ENCODE measurements at places on chromosomes 3 and 15.
A peak's percentile ranks its signal among the peaks of the same experiment; 100 is the strongest.

DNA sequence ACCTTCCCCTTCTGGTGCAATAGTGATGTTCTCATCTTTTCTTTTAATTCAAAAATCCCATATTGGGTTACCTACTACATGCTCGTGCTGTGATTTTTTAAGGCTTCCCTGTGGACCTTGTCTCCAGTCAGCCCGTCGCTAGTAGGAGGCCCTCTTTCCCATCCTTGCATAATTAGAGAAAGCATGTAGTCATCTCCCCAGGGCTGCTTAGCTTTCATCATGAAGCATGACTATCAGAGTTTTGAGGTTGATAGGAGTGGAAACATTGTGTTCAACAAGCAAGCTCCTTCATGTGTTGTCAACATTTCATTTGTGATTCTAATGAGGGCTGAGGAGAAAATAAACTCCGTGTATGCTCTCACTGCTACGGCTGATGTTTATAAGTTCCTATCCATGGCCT, 8.7 kb upstream of the LRTM1 start:
- no peak for DNase-seq

DNA sequence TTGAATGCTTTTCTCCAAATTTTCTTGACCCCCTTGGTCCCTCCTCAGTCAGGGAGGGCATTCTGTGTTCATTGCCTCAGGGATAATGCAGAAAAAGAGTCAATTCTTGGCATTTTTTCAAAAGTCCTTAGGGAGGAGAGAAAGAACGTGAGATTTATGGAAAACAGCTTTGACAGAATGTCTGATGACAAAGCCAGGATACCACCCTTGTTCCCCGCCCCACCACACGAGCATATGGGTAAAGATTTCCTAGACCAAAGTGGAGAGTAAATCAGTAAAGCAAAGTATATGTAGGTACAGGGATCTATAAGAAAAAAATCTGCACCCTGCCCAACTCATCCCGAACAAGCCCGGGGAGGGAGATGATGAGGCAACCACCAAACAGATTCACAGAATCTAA, 11.2 kb downstream of the SRGAP3 start:
- no peak for DNase-seq

GRCh38 chr15:100778831-100779288, 100.8 kb upstream of the ALDH1A3 start:
- peak; percentile 91 for DNase-seq

DNA sequence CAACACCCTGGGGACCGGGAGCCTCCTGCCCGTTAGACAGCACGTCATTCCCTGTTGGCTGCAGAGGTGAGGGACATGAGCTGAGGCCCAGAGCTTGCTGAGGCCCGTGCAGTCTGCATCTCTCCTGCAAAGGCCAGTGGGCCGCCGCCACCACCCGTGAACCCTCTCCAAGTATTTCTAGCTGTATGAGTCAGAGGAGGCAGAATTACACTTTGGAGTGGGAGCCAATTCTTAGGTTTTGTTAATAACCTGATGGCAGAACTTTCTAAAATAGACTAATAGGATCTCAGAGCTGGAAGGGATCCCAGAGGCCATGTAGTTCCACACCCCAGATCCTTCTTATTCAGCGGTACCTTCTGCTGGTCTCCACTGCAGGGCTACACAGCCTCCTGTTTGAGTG, 335.2 kb upstream of the CTDSPL start:
- peak; percentile 70 for DNase-seq

DNA sequence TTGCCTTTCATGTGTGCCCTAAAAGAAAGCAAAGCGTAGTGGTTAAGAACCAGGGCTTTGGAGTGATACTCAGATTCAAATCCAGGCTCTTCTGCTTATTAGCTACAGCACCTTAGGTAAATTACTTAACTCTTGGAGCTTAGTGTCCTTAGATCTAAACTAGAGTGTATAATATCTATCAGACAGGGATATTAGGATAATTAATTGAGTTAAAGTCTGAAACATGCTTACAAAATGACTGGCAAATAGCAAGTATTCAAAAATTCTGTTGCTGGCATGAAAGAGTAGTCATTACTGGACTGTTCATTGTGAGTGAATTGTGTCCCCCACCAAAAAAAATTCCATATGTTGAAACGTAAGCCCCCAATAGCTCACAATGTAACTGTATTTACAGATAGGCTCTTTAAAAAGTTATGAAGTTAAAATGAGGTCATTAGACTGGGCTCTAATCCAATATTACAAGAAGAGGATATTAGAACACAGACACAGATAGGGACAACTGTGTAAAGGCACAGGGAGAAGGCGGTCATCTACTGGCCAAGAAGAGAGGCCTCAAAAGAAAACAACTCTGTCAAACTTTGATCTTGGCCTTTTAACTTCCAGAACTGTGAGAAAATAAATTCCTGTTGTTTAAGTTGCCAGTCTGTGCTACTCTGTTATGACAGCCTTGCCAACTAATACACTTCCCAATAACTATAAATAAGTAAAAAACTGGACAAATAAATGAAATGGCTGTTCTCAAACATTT, 60.4 kb upstream of the LRRC3B start:
- no peak for DNase-seq

DNA sequence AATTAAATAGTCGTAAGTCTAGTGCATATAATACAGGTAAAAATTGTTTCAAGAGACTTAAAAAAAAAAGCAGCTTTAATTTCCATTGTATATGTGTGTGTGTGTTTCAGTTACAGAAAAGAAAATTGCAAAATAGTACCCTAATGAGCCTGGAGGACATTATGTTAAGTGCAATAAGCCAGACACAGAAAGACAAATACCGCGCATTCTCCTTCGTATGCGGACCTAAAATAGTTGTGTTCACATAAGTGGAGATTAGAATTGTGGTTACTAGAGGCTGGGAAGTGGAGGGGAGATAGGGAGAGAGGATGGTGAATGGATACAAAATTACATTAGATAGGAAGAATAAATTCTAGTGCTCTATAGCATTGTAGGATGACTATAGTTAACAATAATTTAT, 3.6 kb downstream of the MESD start:
- DNase-seq: no peak

DNA sequence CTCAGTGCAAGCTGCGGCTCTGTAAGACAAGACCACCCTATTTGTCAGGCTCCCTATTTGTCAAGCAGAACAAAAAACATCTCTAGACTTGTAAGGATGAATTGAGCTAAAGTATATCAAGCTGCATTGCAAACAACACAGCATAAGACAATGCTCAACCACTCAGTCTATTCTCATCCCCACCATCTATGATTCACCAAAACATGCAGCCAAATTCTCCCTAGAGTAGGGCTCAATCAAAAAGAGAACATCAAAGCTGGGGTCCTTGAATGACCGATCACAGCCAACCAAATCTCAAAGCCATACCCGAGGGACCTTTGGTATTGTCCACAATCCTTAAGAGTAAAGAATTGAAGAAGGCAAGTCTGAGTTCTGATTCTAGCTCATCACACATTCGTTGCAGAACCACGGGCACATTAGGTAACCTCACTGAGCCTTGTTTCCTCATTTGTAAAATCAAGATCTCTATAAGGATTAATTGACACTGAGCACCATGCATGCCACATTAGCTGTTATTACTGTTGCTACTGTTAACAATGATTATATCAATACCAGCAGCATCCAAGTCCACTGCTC, 31.2 kb downstream of the RFTN1 start:
- no peak for DNase-seq

GRCh38 chr3:55968331-55968730, 481.2 kb upstream of the WNT5A start:
- DNase-seq: no peak

DNA sequence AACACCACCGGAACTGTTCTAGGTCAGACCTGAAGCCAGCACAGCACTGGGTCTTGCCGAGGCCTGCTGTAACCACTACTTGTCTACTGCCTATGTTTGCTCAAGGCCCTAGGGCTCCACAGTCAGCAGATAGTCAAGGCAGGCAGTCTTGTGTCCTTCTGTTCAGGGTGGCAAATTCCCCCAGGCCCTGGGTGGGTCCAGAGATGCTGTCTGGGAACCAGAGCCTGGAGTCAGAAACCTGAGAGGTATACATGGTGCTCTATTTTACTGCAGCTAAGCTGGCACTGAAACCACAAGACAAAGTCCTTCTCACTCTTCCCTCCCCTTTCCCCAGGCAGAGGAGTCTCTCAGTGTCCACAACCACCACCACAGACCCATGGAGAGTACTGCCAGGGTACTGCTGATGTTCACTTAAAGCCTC, 89.9 kb downstream of the BBX start:
- DNase-seq: no peak

- DNase-seq: no peak
These were observed 95.2 kb downstream of the SEMA5B start for GRCh38 chr3:122932251-122932967.

DNA sequence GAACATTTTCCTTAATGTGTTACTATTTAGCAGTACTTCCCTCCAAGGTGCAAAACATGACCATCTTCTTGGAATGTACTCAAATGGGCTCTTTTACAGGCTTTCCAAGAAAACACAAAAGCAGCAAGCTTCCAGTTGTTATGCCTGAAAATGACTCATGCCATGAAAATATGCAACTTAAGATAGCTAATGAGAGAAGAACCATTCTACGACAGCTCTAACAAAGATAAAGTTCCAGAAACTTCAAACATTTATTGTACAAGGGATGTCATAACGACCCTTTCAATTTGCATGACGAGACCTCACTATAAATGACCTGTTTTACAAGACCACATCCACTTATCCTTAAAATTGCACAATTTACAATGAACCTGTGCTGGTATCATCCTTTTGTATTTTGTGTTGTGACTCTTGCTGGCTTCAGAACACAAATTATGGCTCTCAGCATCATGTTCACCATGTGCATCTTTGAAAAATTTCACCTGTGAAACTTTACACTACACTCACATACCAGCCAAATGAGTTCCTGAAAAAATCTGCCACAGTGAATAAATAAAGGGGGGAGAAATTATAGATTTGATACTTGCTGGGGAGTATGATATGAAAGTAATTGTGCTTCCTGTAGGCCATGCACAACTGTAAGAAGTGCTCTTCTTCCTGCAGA, 433.7 kb downstream of the MAGI1 start:
- DNase-seq: peak; percentile 17

GRCh38 chr3:36295296-36295695, 85.0 kb upstream of the STAC start:
- no peak for DNase-seq

GRCh38 chr3:156071031-156071430, 49.3 kb upstream of the KCNAB1 start:
- no peak for DNase-seq

- DNase-seq: peak; percentile 91
These were observed 25.5 kb downstream of the ASB7 start for GRCh38 chr15:100627789-100628395.

- no peak for DNase-seq
These were observed 83.5 kb upstream of the PRR20G start for GRCh38 chr3:127371334-127371733.

DNA sequence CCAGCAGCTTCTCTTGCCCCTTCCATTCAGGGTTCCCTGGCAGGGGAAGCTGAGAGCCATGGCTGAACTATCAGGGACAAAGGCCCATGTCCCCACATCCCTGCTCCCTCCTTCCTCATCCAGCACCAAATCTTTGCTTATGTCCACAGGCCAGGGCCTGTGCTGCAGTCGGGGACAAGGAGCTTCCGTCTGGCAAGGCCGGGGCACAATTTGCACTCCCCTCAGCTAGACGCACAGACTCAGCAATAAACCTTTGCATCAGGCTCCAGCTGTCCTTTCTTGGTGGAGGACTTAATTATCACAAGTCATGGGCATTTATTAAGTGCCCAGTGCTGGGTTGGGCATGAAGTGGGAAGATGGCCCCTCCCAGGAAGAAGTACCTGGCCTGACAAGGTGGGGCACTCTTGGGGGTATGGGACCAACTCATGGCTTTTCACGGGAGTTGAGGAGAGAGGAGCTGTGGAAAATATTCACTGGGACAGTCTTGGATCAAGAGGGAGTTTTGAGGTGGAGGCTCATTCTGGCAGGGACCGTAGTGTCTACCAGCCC, 4.9 kb downstream of the GNAT1 start:
- no peak for DNase-seq

GRCh38 chr15:72554471-72555425, 80.6 kb downstream of the ARIH1 start:
- no peak for DNase-seq

DNA sequence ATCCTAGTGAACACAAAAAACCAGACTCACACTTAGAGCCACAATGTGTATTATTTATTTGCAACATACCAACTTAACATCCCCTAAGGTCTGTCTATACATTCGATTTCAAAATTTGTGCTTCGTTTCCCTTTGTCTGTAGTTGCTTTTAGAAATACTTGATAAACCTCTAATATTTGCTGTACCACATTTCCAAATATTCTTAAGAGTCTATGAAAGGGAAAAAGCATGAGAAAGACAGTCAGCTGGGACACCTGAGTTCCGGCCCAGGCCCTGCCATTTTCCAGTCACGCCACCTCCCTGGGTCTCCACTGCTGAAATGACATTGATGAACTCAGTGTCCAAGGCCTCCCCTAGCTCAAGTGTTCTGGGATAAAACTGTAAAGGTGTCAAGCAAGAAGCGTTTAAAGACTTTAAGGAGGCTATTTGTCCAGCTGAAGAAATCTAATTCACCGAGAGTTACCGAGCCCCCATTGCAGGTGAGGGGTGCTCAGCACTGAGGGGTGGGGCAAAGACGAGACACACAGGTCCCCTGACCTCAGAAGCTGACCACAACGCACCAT, 26.6 kb downstream of the LRRC2 start:
- no peak for DNase-seq

- DNase-seq: no peak
These were observed 2.8 kb downstream of the EFHB start for GRCh38 chr3:19931180-19931692.

DNA sequence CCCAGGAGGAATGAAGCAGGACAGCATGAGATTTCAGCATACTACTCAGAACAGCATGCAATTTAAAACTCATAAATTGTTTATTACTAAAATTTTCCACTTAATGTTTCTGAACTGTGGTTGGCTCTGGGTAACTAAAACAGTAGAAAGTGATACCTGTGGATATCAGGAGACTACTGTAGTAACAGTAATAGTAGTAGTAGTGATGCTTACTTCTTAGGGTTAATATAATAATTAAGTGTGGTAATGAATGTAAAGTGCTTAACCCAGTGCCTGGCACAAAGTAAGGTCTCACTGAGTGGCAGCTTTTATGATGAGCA, 117.3 kb downstream of the NR1I2 start:
- no peak for DNase-seq
